ENCODE measurements at places on chromosomes 1 and 21.

GRCh38 chr1:4061521-4062031, 161.5 kb upstream of the C1orf174 start:
- no peak for DNase-seq

- no peak for DNase-seq
These were observed 105.4 kb upstream of the KCNK2 start for GRCh38 chr1:214977110-214977509.

DNA sequence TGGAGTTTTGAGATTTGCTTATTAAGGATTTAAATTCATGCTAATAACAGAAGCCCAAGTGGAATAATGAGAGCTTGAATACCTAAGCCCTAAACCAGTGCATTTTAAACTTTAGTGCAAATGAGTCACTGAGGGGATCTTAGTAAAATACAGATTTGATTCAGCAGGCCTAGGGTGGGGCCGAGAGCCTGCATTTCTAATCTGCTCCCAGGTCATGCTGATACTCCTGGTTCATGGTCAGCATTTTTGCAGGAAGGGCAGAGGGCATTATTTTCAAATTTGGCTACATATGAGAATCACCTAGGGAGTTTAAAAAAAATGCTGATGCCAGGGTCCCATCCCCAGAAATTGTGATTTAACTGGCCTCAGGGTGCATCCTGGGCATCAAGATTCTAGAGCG, 39.3 kb downstream of the DNTTIP2 start:
- no peak for DNase-seq

GRCh38 chr1:36859926-36860325, 174.4 kb downstream of the GRIK3 start:
- DNase-seq: no peak

DNA sequence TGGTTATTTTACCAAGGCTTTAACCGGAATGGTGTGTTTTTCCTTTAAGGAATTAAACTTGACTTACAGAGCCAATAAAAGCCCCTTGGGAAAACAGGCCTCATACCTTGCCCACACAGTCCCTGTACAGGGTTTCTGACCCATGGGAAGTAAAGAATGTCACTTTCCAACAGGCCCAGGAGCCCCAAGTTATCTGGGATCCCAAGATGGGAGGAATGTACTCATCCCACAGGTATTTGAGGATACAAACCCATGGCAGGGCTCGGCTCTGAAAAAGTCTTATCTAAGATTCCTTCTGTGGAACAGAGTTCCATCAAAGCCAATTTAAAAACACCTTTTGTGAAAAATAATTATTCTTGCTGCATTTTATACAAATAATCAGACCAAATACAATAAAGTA, 15.3 kb upstream of the COX20 start:
- DNase-seq: no peak

DNA sequence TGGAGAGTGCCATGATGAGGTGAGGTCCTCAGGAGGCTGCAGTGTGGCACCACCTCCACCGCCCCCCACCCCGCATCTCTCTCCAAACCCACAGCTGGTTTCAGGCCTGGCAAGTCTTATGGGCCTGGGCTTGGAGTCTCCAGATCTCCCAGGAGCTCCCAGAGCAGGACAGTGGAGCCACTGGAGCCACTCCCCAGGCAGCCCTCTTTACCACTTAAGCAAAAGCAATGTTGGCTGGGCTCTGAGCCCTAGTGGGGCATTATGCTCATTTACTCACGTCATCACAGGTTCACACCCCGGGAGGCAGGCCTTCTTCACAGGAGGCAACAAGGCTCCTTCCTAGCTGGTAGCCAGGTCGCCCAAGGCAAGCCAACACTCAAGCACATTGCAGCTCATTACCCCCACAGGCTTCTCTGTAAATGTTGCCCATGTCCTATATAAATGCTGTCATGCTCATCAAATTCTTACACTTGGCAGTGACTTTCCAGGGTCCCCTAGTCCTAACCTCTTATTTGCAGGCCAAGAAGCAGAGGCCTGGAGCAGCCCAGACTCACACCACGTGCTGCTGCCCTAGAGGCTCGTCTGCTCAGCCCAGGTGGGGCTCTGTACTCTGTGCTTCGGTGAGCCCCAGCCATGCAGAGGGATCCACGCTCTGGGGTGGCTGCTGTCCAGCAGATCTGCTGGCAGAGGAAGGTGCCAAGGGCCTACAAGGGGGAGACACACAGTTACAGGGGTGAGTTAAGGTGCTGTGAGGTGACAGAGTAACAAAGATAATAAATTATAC, 459.3 kb downstream of the MATN1 start:
- DNase-seq: no peak

DNA sequence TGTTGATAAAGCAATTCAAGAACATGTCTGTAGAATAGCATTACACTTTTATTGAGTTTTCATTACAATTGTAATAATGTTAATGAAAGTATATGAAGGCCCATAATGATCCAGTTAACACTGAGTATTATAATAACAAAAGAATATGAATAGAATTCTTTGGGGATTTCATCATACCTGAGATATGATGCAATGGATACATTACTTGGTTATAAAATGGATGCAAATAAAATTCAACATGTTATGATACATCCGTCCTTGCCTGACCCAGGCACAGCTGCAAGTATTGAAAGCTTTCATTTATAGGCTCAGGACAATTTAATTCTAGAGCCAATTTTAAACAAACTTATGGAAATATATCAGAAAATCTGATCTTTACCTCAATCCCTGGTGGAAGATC, 8.2 kb upstream of the KCNA3 start:
- DNase-seq: no peak

DNA sequence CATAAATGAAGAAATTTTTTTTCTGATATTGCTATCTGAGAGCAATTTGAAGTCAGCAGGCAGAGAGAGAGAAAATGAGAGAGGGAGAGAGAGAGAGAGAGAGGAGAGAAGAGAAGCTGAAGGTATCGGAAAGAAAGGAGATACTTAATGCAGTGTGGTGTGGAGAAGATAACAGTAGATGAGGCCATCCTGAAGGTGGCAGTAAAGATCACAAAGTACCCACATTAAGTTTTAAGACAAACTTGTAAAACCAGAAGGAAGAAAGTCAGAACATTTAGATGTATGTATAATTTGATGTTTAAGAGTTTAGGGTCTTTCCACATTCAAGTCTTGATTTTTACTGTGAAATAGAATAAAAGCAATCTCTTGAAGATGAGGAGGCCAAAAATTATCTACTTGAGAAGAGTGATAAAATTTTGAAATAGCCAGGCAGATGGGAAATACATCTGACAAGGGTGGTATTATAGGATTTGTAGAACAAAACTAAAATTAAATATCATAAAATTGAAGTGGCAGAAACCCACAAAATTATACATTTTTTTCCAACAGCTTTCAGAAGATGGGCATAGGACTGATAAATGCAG, 1753.4 kb downstream of the MRPL39 start:
- no peak for DNase-seq

- no peak for DNase-seq
These were observed 7.3 kb downstream of the ASPM start for GRCh38 chr1:197139169-197139568.

GRCh38 chr1:42943166-42943565, 15.5 kb downstream of the SLC2A1 start:
- no peak for DNase-seq

DNA sequence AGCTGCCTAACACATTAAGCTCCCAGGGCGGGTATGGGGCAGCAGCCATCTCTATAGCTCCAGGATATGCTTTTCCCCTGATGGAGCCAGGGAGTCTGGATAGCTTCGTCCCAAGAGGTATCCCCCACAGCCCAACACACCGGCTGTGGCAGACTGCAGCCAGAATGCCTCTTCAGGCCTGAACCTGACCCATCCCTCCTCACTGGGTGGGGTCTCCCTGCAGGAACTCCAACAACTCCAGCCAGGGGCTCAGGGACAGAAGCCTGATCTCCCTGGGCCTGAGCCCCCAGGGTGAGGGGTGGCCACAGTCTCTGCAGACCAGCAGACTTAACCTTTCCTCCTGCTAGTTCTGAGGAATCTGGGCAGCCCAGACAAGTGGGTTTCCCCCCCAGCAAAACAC, 159.9 kb downstream of the LRRIQ3 start:
- DNase-seq: no peak

DNA sequence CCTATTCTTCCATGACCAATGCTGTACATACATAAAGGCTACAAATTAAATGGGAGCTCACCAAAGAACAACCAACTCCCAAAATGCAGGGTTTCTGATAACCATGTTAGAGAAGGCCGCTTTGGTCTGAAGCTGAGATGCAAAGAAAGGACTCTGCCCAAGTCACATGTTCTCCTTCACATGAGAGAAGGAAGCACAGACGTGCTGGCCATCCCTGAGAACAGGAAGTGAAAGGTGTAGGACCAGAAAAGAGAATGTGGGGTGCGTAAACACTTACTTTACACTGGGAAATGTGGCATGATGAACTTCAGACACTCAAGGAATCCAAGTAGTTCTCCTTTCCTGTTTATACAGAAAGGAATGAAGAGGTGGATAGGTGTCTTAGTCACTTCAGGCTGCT, 31.7 kb upstream of the TADA1 start:
- DNase-seq: no peak

Data from mesothelial cell of epicardium (in vitro differentiated cells).